ENCODE measurements at places on chromosomes 5 and 9.

GRCh38 chr5:43182421-43182820, 9.6 kb upstream of the NIM1K start:
- no peak for DNase-seq

GRCh38 chr5:135398855-135399793, at the start of gene MACROH2A1:
TSS of gene MACROH2A1 (minus strand) at chr5:135399231. CDS start at chr5:135389093, 10,138 bp downstream.
- peak; percentile 68 for DNase-seq

DNA sequence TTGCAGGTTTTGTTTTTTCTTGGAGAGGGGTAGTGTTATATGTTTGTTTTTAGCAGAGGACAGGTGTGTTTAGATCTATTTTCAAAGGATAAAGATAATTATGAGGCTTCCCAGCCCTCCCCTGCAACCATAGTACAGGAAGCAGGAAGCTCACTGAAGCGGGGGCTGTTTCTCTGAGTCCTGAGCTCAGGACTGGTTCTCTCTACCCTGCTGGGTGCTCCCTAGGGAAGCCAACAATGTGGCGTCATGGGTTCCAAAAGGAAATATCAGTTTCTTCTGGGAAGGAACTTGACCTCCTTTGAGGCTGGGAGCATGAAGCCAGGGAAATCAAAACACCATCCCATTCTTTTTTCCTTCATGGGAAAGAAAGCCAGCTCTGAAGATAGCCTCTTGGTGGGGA, 62.2 kb downstream of the RAD23B start:
- DNase-seq = no peak

- DNase-seq = no peak
Observed at GRCh38 chr5:58009754-58010153, 450.1 kb downstream of the PLK2 start.

GRCh38 chr5:159179529-159180305, 29.6 kb downstream of the RNF145 start:
- DNase-seq = no peak

- DNase-seq = no peak
Observed at GRCh38 chr5:124231230-124231629, 515.2 kb downstream of the ZNF608 start.

- no peak for DNase-seq
Observed at GRCh38 chr5:131272724-131273123, 8.9 kb downstream of the CDC42SE2 start.

DNA sequence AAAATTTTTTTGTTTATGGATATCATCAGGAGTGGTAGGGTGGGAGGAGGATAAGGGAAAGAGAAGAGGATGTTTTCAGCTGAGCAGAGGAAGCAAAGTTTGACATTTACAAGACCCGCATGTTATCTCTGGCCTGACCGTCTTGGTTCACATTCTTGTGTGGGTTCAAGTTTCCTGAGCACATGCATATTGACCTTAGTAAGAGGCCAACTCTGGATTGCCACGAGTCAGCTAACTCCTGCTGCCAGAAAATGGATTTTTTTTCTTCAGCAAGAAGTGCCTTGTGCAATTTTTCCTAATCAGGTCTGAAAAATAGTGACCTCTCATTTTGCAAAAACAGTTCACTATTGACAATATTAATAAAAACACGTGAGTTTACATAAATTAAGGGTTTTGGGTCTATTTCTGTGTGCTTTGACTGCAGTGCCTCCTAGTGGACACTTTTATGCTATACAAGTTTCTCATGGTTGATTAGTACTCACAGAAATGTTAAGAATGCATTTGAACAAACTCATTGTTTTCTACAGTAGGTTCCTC, 27.1 kb upstream of the BASP1 start:
- no peak for DNase-seq

- no peak for DNase-seq
Observed at GRCh38 chr5:53170746-53171349, 61.3 kb upstream of the MOCS2 start.

GRCh38 chr5:138490648-138491283, 25.5 kb downstream of the EGR1 start:
- no peak for DNase-seq

- no peak for DNase-seq
Observed at GRCh38 chr5:57193757-57194413, 20.0 kb downstream of the GPBP1 start.

GRCh38 chr9:134159566-134160245, 4.7 kb downstream of the RNU6ATAC start:
- no peak for DNase-seq

- DNase-seq = no peak
Observed at GRCh38 chr5:170630711-170631141, 126.9 kb downstream of the KCNIP1 start.

DNA sequence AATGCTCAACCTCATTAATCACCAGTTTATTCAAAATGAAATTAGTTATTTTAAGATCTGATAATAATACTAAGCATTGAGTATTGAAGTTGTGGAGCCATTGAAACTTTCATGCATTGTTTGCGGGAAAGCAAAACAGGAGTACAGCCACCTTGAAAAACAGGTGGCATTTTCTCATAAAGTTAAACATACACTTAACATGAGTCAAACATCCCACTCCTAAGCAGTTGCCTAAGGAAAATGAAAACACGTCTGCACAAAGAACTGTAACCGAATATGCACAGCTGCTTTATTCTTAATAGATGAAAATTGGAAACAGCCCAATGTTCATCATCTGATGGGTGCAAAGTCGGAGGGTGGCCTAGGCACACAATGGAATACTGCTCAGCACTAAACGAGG, 177.3 kb downstream of the IRX2 start:
- no peak for DNase-seq

DNA sequence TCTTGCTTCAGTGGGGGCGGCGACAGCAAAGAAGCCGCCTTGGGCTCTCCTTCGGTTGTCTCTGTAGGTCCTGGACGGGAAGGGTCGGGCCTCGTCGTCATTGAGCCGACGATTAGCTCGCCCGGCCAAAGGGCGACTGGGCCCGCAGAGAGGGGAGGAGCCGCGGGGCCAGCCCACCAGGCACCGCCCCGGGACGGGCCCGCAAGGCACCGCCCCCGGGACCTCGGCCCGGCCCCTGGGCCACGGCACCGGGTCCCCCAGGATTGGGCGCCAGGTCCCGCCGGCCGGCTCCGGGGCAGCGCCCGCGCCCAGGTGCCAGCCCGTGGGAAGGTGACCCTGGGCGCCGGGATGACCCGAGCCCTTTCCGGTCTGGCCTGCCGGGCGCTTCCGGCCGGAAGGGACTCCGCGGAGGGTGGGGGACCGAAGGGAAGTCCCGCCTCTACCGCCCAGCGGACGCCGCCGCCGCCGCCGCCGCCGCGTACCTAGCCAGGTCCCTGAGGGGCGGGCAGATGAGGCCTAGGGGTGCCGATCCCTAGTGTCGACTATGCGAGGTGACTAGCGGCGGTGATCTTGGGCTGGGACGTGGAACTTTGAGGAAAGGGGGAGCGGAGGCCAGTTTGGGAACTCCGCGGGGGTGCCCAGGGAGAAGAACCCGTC, at the start of the genes GBA2 and RGP1:
Gene GBA2, minus strand, starts transcription at position 371 of the 657 bp plus-strand sequence. CDS start 524 bp downstream, outside the sequence.
Gene RGP1, plus strand, starts transcription at position 430 of the 657 bp plus-strand sequence. CDS start 469 bp downstream, outside the sequence.
- DNase-seq = peak; percentile 61

DNA sequence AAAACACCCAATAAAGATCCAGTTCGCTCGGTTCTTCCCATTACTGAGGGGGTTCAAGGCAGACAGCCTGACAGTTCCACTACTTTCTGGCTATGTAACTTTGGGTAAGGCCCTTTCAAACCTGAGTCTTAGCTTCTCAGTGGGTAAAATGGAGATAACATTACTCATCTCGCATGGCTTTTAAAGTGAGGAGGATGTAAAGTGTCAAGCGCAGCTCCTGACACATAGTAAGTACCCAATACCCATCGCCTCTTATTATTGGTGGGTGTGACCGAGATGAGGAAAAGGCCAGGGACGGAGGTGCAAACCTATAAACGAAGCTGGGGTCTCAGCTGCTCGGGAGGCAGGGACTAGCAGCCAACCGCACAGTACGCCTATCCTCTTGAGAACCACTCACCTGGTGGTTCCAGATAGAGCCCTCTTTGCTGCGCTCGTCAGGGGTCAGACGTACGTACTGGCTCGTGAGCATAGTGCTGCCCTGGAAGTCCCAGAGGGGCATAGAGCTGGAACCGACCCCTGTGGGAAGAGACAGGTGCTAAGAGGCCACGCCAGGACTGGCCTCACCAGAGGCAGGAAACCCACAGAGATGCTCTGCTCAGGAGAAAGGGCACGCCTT, 584 bp downstream of the LMAN2 start:
- no peak for DNase-seq

- no peak for DNase-seq
Observed at GRCh38 chr9:130549093-130549735, 30.2 kb upstream of the FUBP3 start.

GRCh38 chr5:137833463-137833862, 34.2 kb upstream of the MYOT start:
- DNase-seq = no peak

DNA sequence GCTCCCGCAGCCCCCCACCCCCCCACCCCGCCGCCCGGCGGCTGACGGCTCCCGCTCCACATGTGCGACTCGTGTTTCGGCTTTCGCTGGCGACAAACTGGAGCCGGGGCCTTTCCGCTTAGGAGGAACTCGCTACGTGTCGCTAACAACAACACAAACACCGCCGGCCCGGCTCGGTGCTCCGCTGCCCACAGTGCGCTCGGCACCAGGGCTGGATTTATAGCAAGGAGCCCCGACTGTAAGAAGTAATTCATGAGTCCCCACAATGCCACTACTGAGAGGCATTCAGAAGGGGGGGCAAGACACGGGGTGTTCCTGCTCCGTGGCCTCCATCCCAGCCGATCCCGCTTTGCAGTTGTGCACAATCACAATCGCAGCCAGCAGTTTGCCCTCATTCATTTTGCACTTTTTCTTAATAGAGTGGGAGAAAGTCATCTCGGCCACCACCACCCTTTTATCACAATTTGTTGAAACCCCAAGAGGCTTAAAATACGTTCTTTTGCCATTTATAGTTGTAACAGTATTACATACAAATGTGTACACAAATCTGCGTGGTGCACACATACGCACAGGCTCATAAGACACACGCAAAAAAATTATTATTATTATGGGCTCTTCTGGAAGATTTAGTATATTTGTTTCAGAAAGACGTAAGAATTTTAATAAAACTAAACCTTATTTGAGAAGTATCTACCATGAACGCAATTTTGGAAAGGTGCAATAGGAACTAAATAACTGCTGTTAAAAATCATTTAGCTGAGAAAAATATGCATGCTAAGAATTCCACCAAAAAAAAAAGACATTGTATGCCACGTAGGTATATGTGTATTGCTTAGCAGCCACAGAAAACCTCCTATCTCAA, 48.1 kb downstream of the EBF1 start:
- DNase-seq = no peak

- DNase-seq = no peak
Observed at GRCh38 chr9:133734590-133735414, 3.4 kb downstream of the SARDH start.

- DNase-seq = no peak
Observed at GRCh38 chr5:133521801-133522200, 90.5 kb downstream of the FSTL4 start.

DNA sequence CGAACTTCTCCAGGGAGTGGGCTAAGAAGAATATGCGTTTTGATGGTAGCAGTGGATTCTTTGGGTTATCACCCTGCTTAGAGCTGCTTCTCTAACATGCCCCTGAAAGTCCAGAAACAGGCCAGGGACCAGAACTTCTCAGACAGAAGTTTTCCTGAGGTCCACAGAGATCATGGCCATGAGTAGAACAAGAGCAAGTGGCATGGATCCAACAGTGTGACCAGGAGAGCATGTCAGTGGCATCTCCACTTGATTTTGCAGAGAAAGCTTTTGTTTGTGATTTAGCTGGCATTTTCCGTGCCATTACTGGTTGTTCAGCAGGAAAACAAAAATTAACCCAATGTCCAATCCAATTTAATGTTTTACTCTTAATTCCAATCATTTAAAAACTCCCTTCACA, 298.5 kb upstream of the CD180 start:
- no peak for DNase-seq
